Fibroblast of the aortic adventitia (primary cell): ENCODE measurements at places on chromosomes 5 and 9. TPM values are rescaled to one million over a fixed set of nuclear protein-coding genes. Genes with fewer than 3 reads are reported as not detected.

Gene FOXI1
- total RNA-seq: not detected in 2 replicates

GRCh38 chr9:3719286-3719685 lies 193.5 kb upstream of the RFX3 start:
- peak; percentile 5 for DNase-seq

- peak; percentile 92 for DNase-seq
These were observed 92.1 kb upstream of the MAP1B start for GRCh38 chr5:72015103-72015548.

DNA sequence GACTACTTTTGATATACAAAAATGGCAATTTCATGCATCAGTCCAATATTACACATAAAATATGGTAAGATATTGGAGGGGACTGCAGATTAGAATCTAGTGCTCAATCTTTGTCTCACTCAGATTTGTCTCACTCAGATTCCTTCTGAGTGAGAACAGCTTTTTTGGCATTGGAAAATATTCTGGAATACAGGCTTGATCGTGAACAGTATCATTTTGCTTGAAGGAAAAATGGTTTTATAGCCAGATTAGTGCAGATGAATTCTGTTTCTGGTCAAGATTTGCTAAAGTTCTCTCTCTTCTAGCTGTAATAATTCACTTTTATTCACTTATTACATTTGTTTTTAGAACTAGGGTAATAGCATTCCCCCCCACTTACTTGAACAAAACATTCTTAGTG lies 51.2 kb downstream of the MAN2A1 start:
- DNase-seq: no peak
